Effector memory CD4-positive, alpha-beta T cell (primary cell): ENCODE measurements at places on chromosomes 2 and 18.

GRCh38 chr2:28437149-28437835, 44.6 kb downstream of the FOSL2 start:
- no peak for DNase-seq

- DNase-seq: no peak
Observed at GRCh38 chr18:7822435-7823331, 255.6 kb downstream of the PTPRM start.

- DNase-seq: no peak
Observed at GRCh38 chr18:44955825-44956224, 275.1 kb downstream of the SETBP1 start.

- no peak for DNase-seq
Observed at GRCh38 chr2:214856137-214856536, 46.7 kb upstream of the BARD1 start.

DNA sequence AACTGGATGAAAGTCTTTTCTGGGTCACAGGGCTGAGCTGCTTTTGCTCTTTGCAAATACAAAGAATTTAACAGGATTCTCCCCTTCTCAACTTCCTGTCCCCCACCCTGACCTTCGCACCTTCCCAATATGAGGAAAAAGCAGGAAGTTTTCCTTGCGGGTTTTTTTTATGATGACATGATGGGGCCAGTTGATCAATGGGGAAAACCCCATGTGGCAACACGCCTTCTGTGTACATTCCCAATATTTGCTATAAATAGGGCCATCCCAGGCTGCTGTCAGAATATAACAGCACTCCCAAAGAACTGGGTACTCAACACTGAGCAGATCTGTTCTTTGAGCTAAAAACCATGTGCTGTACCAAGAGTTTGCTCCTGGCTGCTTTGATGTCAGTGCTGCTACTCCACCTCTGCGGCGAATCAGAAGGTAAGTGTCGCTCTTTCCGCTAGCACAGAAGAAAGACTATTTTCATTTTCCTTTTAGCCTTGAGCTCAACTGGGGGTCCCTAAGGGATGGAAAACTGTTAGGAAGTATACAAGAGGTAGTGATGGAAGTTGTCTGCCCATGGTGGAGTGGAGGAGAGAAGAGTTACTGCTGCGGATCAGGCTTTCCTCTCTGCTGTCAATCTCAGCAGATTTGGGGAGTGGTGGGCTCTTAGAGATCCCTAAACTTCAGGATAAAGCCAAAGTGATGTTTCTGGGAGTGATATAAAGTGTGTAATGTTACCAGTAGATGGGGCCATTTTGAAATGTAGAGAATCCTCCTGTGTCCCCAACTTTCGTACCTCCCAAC, at the start of gene CCL20:
CCL20 (plus strand) TSS at position 281 of the 792 bp plus-strand sequence; CDS start at position 351, 70 bp downstream.
- no peak for DNase-seq

GRCh38 chr2:236175548-236176150, 7.5 kb upstream of the GBX2 start:
- DNase-seq: no peak

DNA sequence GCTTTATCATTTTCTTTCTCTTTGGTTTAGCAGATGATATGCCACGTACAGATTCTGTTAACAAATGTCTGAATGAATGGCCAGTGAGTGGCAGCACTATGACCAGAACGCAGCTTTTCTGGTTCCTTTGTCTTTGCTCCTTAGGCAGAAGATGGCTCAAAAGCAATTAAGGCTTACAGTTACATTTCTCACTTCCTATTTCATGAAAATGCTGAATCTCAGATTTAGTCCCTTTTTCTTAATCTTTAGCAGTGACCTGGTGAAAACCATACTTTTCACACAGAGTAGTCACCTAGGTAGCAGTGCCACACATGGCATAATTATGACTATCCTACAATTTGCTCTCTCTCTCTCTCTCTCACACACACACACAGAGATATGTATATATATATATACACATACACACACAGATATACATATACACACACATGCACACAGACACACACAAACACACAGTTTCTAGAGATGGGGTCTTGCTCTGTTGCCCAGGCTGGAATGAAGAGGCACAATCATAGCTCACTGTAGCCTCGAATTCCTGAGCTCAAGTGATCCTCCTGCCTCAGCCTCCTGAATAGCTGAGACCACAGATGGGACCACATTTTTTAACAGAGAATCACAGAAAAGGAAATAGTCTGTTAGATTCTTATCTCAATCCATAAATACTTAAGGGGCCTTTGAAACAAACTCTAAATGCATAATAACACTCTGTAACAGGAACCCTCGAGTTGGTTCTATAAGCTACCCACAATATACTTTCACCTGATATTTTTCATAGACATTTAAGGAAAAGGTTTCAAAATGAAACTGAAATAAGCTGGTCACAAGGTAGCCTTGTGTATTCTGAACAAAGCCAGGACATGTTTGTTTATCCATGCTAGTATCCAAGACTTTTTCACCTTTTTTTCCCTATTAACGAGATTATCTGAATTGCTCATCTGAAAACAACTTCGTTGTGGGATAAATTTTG, 11.6 kb downstream of the PDE6D start:
- DNase-seq: no peak

- DNase-seq: no peak
Observed at GRCh38 chr18:24089076-24089475, 49.8 kb upstream of the CABYR start.

GRCh38 chr2:121810959-121811853, 55.8 kb downstream of the TSN start:
- no peak for DNase-seq

DNA sequence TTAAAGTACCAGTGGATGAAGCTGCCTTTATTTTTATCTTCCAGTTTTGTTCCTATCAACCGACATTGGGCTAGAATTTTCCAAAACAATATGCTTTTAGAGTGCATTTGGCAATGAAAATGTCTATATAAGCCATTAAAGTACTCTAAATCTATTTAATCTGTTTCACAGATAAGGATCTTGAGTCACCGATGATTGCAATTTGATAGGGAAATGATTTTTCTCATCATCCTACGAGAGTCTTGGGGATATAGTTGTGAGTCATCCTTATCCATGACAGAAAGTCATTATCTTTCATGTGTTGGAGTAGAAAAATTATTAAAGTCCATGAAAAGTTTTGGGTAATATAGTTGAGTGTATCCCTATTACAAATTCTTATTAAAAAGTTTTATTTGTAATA, 26.1 kb downstream of the SLC39A10 start:
- DNase-seq: no peak

GRCh38 chr18:75521816-75522215, 94.3 kb upstream of the SMIM21 start:
- no peak for DNase-seq

GRCh38 chr2:128787616-128788015, 468.9 kb upstream of the HS6ST1 start:
- DNase-seq: no peak

GRCh38 chr2:101806123-101806522, 108.6 kb downstream of the MAP4K4 start:
- no peak for DNase-seq

- no peak for DNase-seq
Observed at GRCh38 chr2:14817848-14818247, 185.3 kb downstream of the LRATD1 start.

- DNase-seq: no peak
Observed at GRCh38 chr2:72104821-72105588, 42.7 kb downstream of the CYP26B1 start.

DNA sequence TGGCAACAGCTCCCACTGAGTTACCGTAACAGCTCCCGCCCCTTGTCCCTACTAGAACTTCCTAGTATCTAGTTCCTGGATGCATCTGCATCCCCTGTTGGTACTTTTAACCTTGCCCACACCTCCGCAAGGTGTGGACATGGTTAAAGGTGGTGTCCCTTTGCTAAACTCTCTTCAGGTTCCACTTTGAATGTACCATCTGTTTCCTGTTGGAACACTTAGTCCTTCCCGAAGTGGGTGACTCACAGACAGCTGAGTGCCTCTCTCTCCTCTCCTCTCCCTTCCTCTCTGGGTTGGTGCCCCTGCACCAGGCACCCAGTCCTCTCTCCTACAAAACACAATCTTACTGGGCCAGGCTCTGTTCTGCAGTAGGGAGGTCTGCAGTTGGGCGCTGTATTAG, 19.6 kb upstream of the REL start:
- no peak for DNase-seq

- DNase-seq: no peak
Observed at GRCh38 chr2:919672-920071, 31.0 kb upstream of the SNTG2 start.
